ENCODE measurements at places on chromosomes 11 and 22. TPM values are rescaled to one million over a fixed set of nuclear protein-coding genes. Genes with fewer than 3 reads are reported as not detected.

Gene HINFP
- total RNA-seq = 12.2 TPM

Gene OR52I2
- not detected for total RNA-seq

Gene GLYAT
- total RNA-seq = not detected

Gene FOLR1
- not detected for total RNA-seq

Gene SPDYC
- not detected for total RNA-seq

Gene PRG3
- total RNA-seq = not detected

Gene EMSY
- 12.0 TPM for total RNA-seq

Gene TRIM34
- total RNA-seq = 14.8 TPM

Gene ASCL2
- not detected for total RNA-seq

Gene SYNGR1
- 0.72 TPM for total RNA-seq

Gene UCP3
- total RNA-seq = 0.18 TPM

Gene PLAAT3
- 22.5 TPM for total RNA-seq

Gene MYRF
- total RNA-seq = 4.0 TPM

Gene ASRGL1
- 28.3 TPM for total RNA-seq

Gene KRTAP5-8
- not detected for total RNA-seq

Gene OR51B4
- total RNA-seq = not detected

Gene DCDC1
- under 0.01 TPM for total RNA-seq

Gene CRYBB3
- total RNA-seq = not detected

Gene ANGPTL5
- not detected for total RNA-seq

Gene MMP12
- total RNA-seq = 0.28 TPM

Gene MAPK11
- total RNA-seq = 22.9 TPM

Gene CCDC116
- total RNA-seq = 0.09 TPM

Gene LINC01488
- total RNA-seq = not detected

Gene SOX10
- total RNA-seq = not detected

Gene DGCR6L
- 46.8 TPM for total RNA-seq

Gene CARD10
- 52.6 TPM for total RNA-seq

Gene C22orf31
- total RNA-seq = not detected

Gene ATM
- total RNA-seq = 75.9 TPM

Gene INS
- not detected for total RNA-seq

Gene DGAT2
- 3.1 TPM for total RNA-seq

Gene TMEM86A
- 1.3 TPM for total RNA-seq

Gene THOC5
- total RNA-seq = 49.3 TPM

Gene MAPK8IP2
- 0.09 TPM for total RNA-seq

Gene HDHD5
- total RNA-seq = 40.4 TPM

Gene RBMXL2
- total RNA-seq = 0.18 TPM

Gene OR8B3
- total RNA-seq = not detected

Gene LARGE1
- total RNA-seq = 3.6 TPM

Gene CREB3L1
- 8.3 TPM for total RNA-seq

Gene NXPE4
- total RNA-seq = not detected

Gene TEX54
- not detected for total RNA-seq

Gene OR52I1
- not detected for total RNA-seq

Gene FAU
- 535 TPM for total RNA-seq

Gene C1QTNF4
- 0.18 TPM for total RNA-seq

Gene CARNS1
- 0.09 TPM for total RNA-seq

Gene HEPN1
- total RNA-seq = 0.09 TPM

Gene UPK3A
- total RNA-seq = not detected
